Chondrocyte (in vitro differentiated cells): ENCODE measurements at places on chromosomes 13 and 19. TPM values are rescaled to one million over a fixed set of nuclear protein-coding genes. Genes with fewer than 3 reads are reported as not detected.

- DNase-seq = no peak
Observed at GRCh38 chr19:52086481-52086880, 9.1 kb downstream of the ZNF841 start.

GRCh38 chr19:39568604-39569003 lies 28.6 kb upstream of the EID2 start:
- no peak for DNase-seq

- no peak for DNase-seq
Observed at GRCh38 chr13:44274771-44275205, 98.8 kb upstream of the SERP2 start.

DNA sequence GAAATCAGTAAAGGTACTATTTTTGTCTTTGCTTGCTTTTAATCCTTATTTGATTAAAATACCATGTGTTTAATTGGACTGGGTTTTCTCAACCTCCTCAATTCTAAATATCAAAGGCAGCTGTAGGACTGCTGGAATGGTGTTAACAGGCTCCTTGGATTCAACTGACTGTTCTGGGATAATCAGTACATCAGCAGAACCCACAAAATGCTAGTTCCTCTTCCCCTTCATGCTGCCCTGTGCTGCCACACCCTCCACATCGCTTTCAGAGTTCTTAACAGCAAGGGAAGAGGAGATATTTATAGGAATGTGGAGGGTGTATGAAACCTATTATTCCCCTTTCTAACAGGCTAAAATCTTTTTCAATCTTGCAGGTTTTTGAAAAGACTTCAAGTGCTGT lies 82.4 kb downstream of the KCTD12 start:
- DNase-seq = no peak

DNA sequence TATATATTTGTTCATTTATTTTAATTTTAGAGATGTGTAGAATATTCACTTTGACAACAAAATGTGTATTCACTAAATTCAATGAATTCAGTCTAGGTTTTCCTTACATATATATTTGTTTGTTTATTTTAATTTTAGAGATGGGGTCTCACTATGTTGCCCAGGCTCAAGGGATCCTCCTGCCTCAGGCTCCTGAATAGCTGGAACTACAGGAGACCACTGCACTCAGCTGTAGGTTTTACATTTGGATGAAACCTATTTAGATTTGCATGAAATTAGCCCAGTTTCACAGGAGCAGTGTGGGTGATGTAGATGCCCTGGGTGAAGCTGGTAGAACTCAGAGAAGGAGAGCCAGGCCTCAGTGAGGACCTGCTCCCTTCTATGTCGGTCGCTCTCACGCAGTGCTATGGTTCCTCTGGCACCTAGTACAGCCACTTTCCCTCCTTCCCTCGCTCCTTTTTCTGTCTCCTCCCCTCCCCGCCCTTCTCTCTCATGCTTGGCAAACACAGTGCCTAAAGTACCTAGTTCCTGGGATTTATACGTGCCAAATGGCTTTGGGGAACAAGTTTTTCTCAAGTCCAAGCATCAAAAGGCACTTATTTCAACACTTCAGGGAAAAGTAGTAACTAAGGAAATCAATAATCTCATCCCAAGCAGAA lies 14.7 kb upstream of the HMGB1 start:
- DNase-seq = no peak

Gene PEAK3
- 0.31 to 0.50 TPM (median 0.38 TPM) in 3 replicates for total RNA-seq

DNA sequence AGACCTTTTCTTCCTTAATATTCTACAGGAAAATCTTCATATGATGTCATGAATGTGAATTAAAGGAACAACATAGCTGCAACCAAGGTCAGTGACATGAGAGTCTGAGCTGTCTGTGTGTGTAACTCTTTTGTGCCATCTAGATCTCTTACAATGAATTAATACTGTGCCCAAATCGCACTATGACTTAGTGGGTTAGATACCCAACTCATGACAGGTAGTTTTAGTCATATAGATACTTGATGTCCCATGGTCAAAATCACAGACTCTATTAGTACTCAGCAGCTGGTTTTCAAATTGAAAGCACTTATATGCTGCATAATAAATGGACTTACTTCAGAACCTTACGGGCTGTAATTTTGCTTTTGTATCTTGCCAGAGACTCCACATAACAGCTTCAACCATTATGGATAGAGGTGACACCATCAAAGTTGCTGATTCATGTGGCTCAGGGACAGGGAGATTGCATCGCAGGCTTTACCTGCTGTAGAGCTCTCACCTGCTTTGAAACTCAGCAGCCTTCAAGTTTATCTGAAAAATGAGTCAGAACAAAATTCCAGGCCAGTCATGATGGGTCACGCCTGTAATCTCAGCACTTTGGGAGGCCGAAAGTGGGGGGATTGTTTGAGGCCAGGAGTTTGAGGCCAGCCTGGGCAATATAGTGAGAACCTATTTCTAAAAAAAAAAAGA lies 12.3 kb upstream of the ZNF283 start:
- DNase-seq = no peak

Gene ZNF227
- 12.2 to 20.2 TPM (median 15.2 TPM) in 3 replicates for total RNA-seq

DNA sequence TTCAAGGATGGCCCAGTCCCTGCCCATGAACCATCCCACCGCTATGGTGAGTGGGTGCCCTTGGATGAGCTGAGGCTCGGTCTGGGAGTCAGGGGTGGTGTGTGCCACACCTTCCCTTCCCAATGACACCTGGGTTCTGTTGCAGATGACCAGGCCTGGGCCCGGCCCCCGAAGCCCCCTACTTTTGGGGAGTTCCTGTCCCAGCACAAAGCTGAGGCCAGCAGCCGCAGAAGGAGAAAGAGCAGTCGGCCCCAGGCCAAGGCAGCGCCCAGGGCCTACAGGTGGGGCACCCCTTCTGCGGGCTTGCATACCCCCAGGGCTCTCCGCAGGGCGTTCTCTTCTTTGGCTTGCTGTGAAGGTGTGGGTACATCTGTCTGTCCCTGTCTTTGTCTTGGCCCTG lies 4.3 kb upstream of the INAFM1 start:
- DNase-seq = no peak

Gene CLDND2
- 1.5 TPM in 1 of 3 replicates, not detected in the others for total RNA-seq

- DNase-seq = no peak
Observed at GRCh38 chr13:30908416-30908980, 2.4 kb downstream of the MEDAG start.

Gene KMT5C
- 9.5 to 14.6 TPM (median 9.7 TPM) in 3 replicates for total RNA-seq

Gene ITGBL1
- total RNA-seq = 391 to 806 TPM (median 407 TPM) in 3 replicates

DNA sequence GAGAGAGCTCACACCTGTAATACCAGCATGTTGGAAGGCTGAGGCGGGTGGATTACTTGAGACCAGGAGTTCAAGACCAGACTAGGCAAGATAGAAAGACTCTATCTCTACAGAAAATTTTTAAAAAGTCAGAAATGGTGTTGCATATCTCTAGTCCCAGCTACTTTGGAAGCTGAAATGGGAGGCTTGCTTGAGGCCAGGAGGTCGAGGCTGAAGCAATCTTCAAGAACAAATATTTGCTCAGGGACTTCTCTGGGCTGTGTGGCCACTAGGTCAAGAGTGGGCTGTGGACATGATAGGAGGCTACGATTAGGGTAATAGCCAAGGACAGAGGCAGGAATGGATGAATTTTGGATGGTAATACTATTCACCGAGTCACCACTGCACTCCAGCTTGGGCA lies 135.8 kb upstream of the PEG3 start:
- no peak for DNase-seq

- no peak for DNase-seq
Observed at GRCh38 chr13:101307181-101307701, 109.1 kb downstream of the NALCN start.

GRCh38 chr13:98751861-98752466 lies 508 bp downstream of the SLC15A1 start:
- no peak for DNase-seq

DNA sequence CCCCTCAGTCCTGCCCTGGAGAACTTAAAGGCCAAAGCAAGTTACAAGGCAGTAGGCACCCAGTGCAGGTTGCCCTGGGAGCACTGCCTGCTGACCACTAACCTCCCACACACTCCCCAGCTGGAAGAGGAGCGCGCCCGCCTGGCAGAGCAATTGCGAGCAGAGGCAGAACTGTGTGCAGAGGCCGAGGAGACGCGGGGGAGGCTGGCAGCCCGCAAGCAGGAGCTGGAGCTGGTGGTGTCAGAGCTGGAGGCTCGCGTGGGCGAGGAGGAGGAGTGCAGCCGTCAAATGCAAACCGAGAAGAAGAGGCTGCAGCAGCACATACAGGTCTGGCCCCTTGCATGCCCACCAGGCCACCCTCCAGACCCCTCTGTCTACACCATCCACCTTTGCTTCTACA lies 61.1 kb downstream of the KCNC3 start:
- DNase-seq = no peak

- no peak for DNase-seq
Observed at GRCh38 chr13:80962855-80963254, 621.9 kb upstream of the SPRY2 start.

Gene PRR12
- 23.8 to 33.9 TPM (median 28.1 TPM) in 3 replicates for total RNA-seq

- DNase-seq = no peak
Observed at GRCh38 chr19:30046522-30046921, 104.5 kb downstream of the URI1 start.

DNA sequence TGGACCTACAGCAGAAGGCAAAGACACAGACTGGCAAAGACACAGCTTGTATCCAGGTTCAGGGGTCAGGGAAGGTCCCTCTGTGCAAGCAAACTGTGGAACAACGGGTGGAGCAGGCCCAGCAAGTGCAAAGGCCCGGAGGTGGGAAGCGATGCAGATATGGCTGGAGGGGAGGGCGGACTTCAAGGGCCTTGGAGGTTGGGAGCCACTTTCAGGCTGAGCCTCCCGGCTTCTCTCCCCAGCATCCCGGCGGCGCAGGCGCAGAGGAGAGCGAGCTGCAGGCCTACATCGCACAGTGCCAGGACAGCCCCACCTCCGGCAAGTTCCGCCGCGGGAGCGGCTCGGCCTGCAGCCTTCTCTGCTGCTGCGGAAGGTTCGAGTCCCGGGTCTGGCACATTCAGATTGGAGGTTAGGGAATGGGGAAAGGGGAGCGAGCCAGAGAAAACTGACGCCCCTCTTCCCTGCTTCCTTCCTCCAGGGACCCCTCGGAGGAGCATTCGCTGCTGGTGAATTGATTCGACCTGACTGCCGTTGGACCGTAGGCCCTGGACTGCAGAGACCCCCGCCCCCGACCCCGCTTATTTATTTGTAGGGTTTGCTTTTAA lies 2.1 kb upstream of the PNPLA6 start:
- no peak for DNase-seq

- no peak for DNase-seq
Observed at GRCh38 chr19:52296773-52297600, at the start of gene ZNF480. Gene ZNF480, plus strand, starts transcription at chr19:52297169. Its CDS starts 3,244 bp downstream, at chr19:52300413.

DNA sequence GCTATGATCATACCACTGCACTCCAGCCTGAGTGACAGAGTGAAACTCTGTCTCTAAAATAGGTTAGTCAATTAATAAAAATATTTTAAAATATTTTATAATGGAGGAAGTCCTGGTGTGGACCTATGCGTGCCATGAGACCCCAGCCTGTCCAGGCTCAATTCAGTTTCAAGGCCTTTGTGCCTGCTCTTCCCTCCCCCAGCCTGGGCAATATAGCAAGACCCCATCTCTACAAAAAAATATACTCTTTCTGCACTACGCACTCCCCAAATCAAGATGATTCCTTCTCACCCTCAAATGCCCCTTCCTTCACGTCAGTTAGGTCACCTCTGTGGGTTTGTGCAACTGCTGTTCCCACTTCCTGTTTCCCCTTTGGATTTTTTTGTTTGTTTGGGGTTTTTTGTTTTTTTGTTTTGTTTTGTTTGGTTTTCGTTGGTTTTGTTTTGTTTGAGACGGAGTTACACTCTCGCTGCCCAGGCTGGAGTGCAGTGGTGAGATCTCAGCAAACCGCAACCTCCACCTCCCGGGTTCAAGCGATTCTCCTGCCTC lies 1.4 kb upstream of the HSH2D start:
- DNase-seq = no peak

DNA sequence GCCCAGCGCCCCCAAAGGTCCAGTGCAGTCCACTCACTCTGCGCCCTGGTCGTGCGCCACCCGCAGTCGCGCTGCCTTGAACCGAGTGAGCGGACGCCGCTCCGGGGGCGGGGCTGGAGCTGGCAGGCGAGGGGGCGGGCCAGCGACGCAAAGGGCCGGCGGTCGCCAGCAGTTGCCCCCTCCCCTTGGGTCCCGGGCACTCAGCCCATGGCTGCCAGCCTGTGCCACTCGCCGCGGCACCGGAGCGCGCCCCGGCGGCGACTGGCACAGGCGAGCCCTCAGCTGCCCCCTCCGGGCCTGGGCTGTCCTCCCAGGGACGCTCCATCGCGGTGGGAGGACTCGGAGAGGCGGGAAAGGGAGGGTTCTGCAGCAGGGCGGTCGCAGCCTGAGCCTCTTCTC lies at the start of gene S1PR5:
TSS of gene S1PR5 (minus strand) at position 87 of the 399 bp plus-strand sequence. CDS start 2,436 bp downstream, outside the sequence.
- DNase-seq = no peak

Gene BRME1
- 2.9 to 3.5 TPM (median 3.0 TPM) in 3 replicates for total RNA-seq

Gene BST2
- total RNA-seq = not detected in 3 replicates

- no peak for DNase-seq
Observed at GRCh38 chr13:86870444-86870843, 800.7 kb upstream of the SLITRK5 start.

GRCh38 chr13:24173795-24174194 lies 13.3 kb downstream of the SPATA13 start:
- no peak for DNase-seq

DNA sequence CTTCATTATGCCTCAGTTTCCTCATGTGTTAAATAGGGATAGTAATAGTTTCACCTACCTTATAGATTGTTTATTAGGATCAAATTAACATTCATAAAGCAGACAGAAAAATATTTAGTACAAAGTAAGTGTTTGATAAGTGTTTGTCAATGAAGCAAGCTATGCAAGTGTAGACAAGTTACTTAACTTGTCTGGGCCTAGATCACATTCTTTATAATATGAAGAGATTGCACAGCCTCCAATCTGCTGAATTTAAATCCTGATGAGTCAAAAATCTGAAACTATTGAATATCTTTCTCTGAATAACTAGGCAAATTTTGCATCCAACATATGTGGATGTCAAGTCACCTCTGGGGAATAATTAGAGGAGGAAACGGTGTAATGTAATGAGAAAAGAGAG lies 170.5 kb downstream of the MZT1 start:
- DNase-seq = no peak

- DNase-seq = no peak
Observed at GRCh38 chr13:100941377-100942368, 267.1 kb upstream of the TMTC4 start.

Gene C13orf42
- not detected in 3 replicates for total RNA-seq

Gene PALM3
- total RNA-seq = 0.82 to 0.95 TPM (median 0.92 TPM) in 3 replicates
